ENCODE measurements at places on chromosomes 6 and 20. TPM values are rescaled to one million over a fixed set of nuclear protein-coding genes. Genes with fewer than 3 reads are reported as not detected.

GGTLC1 gene
- not detected for total RNA-seq

CFAP61 gene
- total RNA-seq, result not detected

ZC3H12D gene
- total RNA-seq, result 10.7 TPM

LRRC73 gene
- total RNA-seq, result 0.48 TPM

FAM110A gene
- total RNA-seq, result 27.6 TPM

WFDC5 gene
- not detected for total RNA-seq

GSTA4 gene
- 6.1 TPM for total RNA-seq

DEF6 gene
- total RNA-seq, result 219 TPM

GPLD1 gene
- total RNA-seq, result 0.10 TPM

IFT52 gene
- 15.8 TPM for total RNA-seq

SIRPB2 gene
- not detected for total RNA-seq

RAB32 gene
- 0.23 TPM for total RNA-seq

TFEB gene
- total RNA-seq, result 12.5 TPM

CRISP2 gene
- not detected for total RNA-seq

CST5 gene
- not detected for total RNA-seq

DYNLT2 gene
- total RNA-seq, result 2.2 TPM

TRIM39 gene
- total RNA-seq, result 15.4 TPM

DSN1 gene
- total RNA-seq, result 33.5 TPM

PKIG gene
- 3.3 TPM for total RNA-seq

DLK2 gene
- total RNA-seq, result not detected

PRKN gene
- 0.77 TPM for total RNA-seq

TMEM151B gene
- total RNA-seq, result not detected

PRRT1 gene
- 0.23 TPM for total RNA-seq

PTCRA gene
- total RNA-seq, result not detected

PROKR2 gene
- total RNA-seq, result not detected

COL20A1 gene
- not detected for total RNA-seq

SAPCD1 gene
- total RNA-seq, result 12.0 TPM

HSF2 gene
- 16.4 TPM for total RNA-seq

GDAP1L1 gene
- not detected for total RNA-seq

KCNK16 gene
- not detected for total RNA-seq

RFX6 gene
- total RNA-seq, result not detected

E2F3 gene
- total RNA-seq, result 33.9 TPM

DNAH8 gene
- total RNA-seq, result 0.10 TPM

ENPP1 gene
- total RNA-seq, result 0.12 TPM

PARD6B gene
- total RNA-seq, result 4.2 TPM

LTB gene
- 747 TPM for total RNA-seq

SMLR1 gene
- total RNA-seq, result not detected

TGM2 gene
- total RNA-seq, result 0.07 TPM

FAM217B gene
- total RNA-seq, result 33.7 TPM

SYTL3 gene
- total RNA-seq, result 26.9 TPM

MRPS18A gene
- total RNA-seq, result 46.4 TPM

PXDC1 gene
- not detected for total RNA-seq

TREML1 gene
- not detected for total RNA-seq

SYNJ2 gene
- 35.8 TPM for total RNA-seq

EYS gene
- total RNA-seq, result not detected

ARFGEF3 gene
- 0.05 TPM for total RNA-seq
